Stimulated activated CD4-positive, alpha-beta T cell treated with anti-CD3 and anti-CD28 coated beads, Interleukin-12 subunit alpha, Interleukin-12 subunit beta, amount 100 ng/mL, for 24 hours (primary cell): ENCODE measurements at places on chromosomes 2 and 18.

- no peak for DNase-seq
Observed at GRCh38 chr2:141654311-141654710, 476.5 kb downstream of the LRP1B start.

DNA sequence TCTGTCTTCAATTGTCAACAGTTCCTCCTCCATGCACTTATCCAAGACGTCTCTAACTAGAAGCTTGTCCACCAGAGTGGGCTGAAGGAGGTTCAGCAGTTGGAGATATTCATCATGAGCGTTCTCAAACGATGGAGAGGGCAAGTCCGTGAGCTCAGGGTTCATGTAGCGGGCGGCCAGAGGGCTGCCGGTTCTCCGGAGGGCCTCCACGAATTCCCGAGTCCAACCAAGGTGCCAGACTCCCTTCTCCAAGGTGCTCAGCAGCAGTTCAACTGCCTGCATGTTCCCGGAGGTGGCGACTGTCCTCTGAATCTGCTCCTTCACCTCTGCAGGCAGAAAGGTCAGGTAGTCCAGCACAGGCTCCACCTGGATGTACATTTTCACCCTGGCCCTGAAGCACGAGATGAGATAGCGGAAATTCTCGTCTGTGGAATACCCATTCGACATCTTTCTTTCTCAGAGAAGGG is 590 bp downstream of the IFIH1 start:
- DNase-seq: no peak

DNA sequence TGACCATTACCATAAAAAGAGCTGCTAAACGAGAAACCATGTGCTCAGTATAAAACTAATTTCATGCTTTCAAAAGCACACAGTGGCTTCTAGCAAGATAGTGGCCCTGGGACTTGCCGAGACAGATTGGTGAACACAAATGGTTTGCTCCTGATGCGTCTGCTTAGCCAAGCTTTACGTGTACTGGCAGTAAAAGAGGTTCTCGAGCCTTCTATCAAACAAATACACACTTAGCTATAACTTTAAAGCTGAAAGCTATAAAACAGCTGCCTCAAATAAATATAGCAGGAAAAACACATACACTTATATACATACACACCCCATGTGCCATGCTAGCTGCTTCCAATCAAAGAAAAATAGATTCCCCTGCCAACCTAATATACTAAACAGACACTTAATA is 117.0 kb downstream of the ZNF385B start:
- DNase-seq: no peak

DNA sequence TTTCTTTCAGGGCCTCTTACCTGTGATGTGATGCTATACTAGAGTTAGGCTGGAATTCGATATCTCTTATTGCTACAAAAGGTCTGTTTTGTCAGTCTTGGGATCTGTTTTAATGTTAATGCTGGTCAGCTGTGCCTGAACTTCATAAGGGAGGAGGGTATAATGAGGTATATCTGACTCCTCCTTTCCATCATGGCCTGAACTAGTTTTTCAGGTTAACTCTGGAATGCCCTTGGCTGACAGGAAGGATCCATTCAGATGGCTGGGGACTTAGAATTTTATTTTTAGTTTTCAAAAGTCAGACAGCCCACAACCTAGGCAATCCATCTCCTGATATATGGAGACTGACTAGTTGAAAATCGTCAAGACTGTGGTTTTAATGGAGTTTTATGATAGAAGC is 35.9 kb upstream of the TBC1D8 start:
- no peak for DNase-seq

DNA sequence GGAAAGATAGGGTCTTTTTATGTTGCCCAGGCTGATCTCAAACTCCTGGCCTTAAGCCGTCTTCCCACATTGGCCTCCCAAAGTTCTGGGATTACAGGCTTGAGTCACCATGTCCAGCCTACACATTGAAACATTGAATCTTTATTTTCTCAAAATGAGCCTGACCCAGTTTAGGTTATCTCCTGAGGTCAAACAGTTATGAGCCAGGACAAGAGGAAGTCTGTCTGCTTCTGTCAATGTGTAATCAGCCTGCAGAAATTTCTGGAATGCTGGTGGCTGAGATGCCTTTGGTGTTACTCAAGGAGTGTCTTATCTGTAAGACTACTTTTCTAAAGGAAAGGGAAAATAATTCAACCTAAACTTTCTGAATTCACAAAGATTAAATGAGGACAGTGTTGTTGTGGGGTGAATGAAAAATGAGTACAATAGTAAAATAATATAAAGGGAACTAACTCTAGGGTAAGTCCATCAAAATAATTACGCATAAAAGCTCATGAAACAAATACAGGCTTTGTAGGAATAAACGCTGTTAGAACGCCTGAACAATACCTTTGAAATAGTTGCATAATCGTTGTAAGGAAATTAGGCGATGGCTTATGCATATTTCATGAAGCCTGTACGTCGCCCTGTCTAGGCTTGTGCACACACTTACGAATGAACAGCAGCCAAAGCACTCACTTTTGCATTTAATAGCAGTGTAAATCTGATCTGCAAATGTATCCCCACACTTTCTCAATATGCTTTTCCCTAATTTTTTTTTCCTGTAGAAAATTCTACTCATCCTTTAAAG is 260.8 kb downstream of the RDH14 start:
- no peak for DNase-seq

- DNase-seq: no peak
Observed at GRCh38 chr18:33836564-33836963, 258.5 kb downstream of the ASXL3 start.

DNA sequence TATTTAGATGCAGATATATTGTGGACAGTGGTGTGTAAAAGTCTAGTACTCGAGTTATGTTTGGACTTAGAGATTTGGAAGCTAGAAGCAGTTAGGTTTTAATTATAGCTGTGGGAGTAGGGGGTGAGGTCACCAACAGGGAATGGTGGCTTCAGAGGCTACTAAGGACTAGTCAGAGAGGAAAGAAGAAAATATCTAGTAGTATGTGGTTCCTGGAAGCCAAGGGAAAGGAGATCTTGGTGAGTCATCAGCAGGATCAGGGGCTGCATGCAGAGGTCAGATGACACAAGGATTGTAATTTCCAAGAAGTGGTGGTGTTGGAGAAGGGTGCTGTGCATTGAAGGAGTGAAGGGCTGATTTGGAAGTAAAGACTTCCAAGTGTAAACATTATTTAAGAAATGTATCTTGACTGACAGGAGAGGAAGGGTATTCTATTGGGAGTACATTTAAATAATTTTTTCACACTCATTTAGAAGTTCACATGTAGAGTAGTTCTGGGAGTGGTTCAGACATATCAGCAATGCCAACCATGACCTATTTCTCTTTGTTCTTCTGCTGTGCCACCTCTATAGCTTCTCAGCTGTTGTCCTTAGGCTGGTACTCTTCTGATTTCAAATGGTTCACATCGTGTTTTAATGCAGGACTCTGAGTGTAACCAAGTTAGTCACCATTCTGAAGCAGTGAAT is 59.1 kb downstream of the ACSL3 start:
- DNase-seq: no peak

- DNase-seq: no peak
Observed at GRCh38 chr2:237527233-237527632, 39.1 kb upstream of the PRLH start.

- DNase-seq: no peak
Observed at GRCh38 chr18:44987371-44987770, 306.7 kb downstream of the SETBP1 start.

DNA sequence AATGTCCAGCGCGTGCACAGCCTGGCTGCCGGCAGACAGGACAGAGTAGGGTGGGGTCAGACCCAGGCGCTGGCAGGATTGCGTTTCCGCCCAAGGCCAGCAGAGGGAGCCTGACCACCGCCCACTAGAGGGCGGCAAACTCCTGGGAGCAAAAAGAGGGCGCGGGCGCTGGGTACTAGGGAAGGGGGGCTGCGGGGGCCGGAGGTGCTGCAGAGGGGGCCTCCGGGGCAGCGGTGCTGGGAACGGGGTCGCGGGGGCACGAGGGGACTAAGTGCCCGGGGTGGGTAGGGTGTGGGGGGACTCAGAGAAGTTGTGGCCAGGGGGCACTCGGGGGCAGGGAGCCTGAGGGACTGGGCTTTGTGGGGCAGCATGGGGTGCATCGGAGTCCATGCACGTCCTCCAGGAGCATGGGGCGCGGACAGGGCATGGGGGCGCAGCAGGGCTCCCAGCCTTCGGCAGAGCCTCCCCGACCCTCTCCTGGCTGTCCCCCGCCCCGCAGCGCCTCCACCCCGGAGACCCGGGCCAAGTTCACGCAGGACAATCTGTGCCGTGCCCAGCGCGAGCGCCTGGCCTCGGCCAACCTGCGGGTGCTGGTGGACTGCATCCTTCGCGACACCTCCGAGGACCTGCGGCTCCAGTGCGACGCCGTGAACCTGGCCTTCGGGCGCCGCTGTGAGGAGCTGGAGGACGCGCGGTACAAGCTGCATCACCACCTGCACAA is 3.2 kb downstream of the TEKT4 start:
- peak; percentile 67 for DNase-seq

DNA sequence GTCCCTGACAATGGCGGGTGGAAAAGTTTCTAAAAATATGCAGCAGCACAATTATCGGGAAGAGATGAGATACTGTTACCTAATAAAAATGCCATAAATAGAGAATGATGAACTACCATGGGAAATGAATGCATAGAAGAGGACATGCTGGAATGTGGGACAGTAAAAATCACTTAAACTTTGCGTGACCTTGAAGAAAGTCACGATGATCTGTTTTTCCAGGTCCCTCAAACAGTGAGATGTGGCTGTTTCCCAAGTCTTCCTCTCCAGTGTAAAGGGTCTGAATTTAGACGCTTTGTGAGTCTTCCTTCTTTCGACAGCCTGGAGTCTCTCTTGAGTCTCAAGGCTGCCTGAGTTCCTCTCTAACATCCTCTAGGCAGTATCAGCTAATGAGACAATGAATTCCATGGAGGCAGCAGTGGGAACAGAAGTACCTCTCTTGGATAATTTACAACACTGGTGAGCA is 1.4 kb downstream of the CLUL1 start:
- no peak for DNase-seq

GRCh38 chr2:26486789-26487188 is 8.9 kb upstream of the OTOF start:
- no peak for DNase-seq

DNA sequence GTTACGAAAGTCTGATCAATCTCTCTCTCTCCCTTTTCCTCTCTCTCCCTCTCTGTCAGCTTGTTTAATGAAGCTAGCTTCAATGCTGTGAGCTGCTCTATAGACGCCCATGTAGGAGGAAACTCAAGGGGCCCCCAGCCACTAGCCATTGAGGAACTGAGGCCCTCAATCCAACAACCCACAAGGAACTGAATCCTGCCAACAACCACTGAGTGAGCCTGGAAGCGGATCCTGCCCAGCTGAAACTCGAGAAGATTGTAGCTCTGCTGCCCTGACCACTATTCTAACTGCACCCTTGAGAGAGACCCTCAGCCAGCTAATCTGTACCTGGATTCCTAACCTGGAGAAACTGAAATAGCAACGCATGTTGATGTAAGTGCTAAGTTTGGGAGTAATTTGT is 129.2 kb downstream of the BCL11A start:
- DNase-seq: no peak
